ENCODE measurements at places on chromosomes 2 and 18.
A peak's percentile ranks its signal among the peaks of the same experiment; 100 is the strongest.

- no peak overlapping the region for H3K27ac ChIP-seq
- H3K4me3 ChIP-seq, result no peak overlapping the region
- DNase-seq, result no peak
- H3K36me3 ChIP-seq, result peaks cover 2% of the 10 kb centered on the region
These were observed 43.2 kb downstream of the ATIC start for GRCh38 chr2:215354771-215355695.

DNA sequence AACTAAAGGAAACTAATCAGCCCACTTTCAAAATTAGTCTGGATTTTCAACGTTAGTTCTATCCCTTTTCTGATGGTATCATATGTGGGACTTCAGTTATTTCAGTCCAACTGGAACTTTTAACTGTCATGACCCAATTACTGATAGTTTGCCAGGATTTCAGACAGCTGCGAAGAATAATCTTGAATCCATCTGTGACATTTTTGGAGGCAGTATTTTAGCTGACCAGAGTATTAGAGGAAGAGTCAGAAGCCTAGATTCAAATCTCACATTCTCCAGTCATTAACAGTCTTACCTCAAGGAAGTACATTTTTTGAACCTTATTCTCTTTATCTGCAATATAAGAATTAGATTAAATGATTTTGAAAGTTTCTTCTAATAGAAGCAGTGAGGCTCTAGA lies 81.3 kb downstream of the PTRHD1 start:
- no peak for DNase-seq
- no peaks in the 10 kb centered on the region for H3K36me3 ChIP-seq
- H3K27ac ChIP-seq, result no peak overlapping the region
- no peak overlapping the region for H3K4me3 ChIP-seq
- H3K4me1 ChIP-seq, result no peaks in the 10 kb centered on the region

- H3K27ac ChIP-seq, result no peak overlapping the region
- H3K4me3 ChIP-seq, result no peak overlapping the region
- H3K4me1 ChIP-seq, result no peaks in the 10 kb centered on the region
- H3K27me3 ChIP-seq, result no peaks in the 10 kb centered on the region
- no peak for DNase-seq
These were observed 130.9 kb upstream of the ITGA6 start for GRCh38 chr2:172296267-172297046.

GRCh38 chr2:29417630-29418029 lies 302.4 kb downstream of the CLIP4 start:
- H3K27me3 ChIP-seq, result no peaks in the 10 kb centered on the region
- no peaks in the 10 kb centered on the region for H3K36me3 ChIP-seq
- no peak overlapping the region for H3K4me3 ChIP-seq
- H3K27ac ChIP-seq, result no peak overlapping the region
- H3K4me1 ChIP-seq, result no peaks in the 10 kb centered on the region
- DNase-seq, result no peak

DNA sequence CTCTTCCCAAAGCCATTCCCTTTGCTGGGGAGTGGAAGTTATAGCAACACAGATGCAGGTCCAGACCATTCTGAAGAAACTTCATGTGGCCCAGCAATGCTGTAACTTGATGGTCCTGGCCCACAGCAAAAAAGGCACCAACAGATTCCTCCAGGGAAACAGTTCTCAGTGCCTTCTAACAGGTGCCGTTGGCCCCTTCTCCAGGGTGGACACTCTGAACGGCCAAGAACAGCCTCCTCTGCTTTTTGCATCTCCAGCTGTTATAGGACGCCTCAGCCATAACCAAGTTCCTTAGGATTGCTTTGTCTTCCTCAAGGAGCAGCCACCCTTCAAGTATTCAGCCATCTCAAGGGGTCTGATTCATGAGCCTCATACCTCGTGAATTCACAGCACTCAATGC lies 38.0 kb downstream of the MARCO start:
- no peaks in the 10 kb centered on the region for H3K36me3 ChIP-seq
- H3K4me1 ChIP-seq, result no peaks in the 10 kb centered on the region
- no peaks in the 10 kb centered on the region for H3K27me3 ChIP-seq
- H3K4me3 ChIP-seq, result no peak overlapping the region
- H3K27ac ChIP-seq, result no peak overlapping the region

- H3K27ac ChIP-seq, result peak overlapping the region; percentile 66
- H3K27me3 ChIP-seq, result no peaks in the 10 kb centered on the region
- H3K4me3 ChIP-seq, result no peak overlapping the region
- peak; percentile 95 for DNase-seq
- H3K36me3 ChIP-seq, result no peaks in the 10 kb centered on the region
- no peaks in the 10 kb centered on the region for H3K4me1 ChIP-seq
These were observed 67.5 kb downstream of the MYL12B start for GRCh38 chr18:3329471-3329870.

DNA sequence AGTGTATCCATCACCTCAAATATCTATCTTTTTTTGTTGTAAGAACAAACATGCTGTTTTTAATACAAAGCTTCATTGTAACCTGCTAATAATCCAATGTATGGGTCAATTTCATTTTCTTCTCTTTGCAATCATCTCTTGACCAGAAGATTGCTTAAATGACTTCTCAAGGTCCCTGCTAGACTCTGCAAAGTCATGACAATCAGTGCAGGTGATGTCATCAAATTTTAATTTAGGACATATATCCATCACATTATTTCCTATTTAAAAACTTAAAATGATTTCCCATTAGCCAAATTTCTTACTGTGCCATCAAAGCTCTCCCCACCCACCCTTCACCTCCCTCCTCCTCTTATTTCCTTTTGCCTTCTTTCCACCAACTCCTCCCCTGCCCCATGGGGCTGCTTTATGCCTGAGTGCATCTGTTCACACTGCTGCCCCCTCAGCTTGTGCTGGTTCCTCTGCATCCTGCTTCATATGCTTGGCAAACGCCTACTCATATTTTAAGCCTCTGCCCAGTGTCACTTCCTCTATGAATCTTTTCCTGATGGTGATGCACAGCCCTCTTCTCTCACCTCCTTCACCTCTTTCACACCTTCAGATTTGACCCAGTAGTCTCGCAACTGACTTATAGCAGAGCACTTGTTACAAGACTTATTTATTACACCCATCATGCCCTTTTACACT lies 20.3 kb downstream of the PLEK start:
- H3K36me3 ChIP-seq, result no peaks in the 10 kb centered on the region
- no peak overlapping the region for H3K27ac ChIP-seq
- DNase-seq, result no peak
- H3K27me3 ChIP-seq, result no peaks in the 10 kb centered on the region
- H3K4me1 ChIP-seq, result no peaks in the 10 kb centered on the region

- H3K27me3 ChIP-seq, result no peaks in the 10 kb centered on the region
- DNase-seq, result no peak
- no peak overlapping the region for H3K27ac ChIP-seq
- no peaks in the 10 kb centered on the region for H3K4me1 ChIP-seq
- H3K36me3 ChIP-seq, result no peaks in the 10 kb centered on the region
These were observed 39.7 kb upstream of the VRK2 start for GRCh38 chr2:58006952-58007284.

GRCh38 chr2:221552291-221552690 lies 19.8 kb downstream of the EPHA4 start:
- H3K27ac ChIP-seq, result no peak overlapping the region
- H3K4me3 ChIP-seq, result no peak overlapping the region
- H3K27me3 ChIP-seq, result no peaks in the 10 kb centered on the region
- no peaks in the 10 kb centered on the region for H3K36me3 ChIP-seq
- H3K4me1 ChIP-seq, result peaks cover 23% of the 10 kb centered on the region
- DNase-seq, result no peak

- H3K36me3 ChIP-seq, result no peaks in the 10 kb centered on the region
- no peak overlapping the region for H3K4me3 ChIP-seq
- H3K27me3 ChIP-seq, result no peaks in the 10 kb centered on the region
These were observed 129.7 kb upstream of the OSR1 start for GRCh38 chr2:19488009-19488691.

DNA sequence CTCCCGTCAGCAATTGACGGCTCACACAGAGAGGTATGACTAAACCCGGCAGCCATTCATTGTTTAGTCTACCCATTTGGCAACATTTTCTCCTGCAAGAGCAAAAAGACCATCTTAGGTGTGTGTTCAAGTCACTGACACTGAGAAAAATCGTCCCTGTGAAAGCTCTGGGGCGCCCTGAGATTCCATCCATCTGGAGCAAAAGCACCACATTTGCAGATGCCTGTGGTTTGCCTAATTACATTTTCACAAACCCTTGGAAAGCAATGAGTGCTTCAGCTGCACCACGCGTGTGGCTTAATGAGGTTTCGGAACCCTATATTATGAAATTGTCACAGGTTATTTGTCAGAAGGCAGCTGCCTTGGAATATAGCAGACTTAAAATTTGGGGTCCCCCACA lies 110.7 kb upstream of the PTPRM start:
- H3K4me1 ChIP-seq, result no peaks in the 10 kb centered on the region
- H3K27me3 ChIP-seq, result no peaks in the 10 kb centered on the region
- H3K27ac ChIP-seq, result no peak overlapping the region
- H3K36me3 ChIP-seq, result no peaks in the 10 kb centered on the region
- DNase-seq, result no peak

DNA sequence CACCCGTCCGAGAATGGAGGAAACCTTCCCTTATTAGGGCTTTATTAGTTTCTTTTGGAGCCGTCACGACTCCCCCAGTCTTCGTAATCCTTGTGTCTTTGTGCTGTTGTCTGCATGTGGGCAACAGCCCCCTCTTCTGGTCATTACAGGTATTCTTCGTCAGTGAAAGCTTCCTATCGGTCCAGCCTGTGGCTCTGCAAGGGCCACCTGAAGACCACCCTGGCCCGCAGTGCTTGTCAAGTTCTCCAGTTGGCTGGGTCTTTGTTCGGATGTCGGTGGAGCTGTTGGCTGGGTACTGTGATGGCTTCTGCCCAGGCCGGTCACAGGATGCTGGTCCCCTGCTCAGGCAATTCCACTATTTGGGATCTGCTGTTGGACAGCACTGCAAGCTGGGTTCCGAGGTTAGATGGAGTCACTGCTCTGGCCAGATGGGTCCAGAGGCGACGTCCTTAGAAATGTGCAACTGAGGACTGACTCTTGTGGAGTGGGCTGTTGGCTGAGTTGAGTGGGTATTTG lies 19.2 kb downstream of the E2F6 start:
- H3K36me3 ChIP-seq, result peaks cover 3% of the 10 kb centered on the region
- H3K4me3 ChIP-seq, result no peak overlapping the region
- DNase-seq, result peak; percentile 87
- no peaks in the 10 kb centered on the region for H3K27me3 ChIP-seq

- peak; percentile 64 for DNase-seq
- H3K4me3 ChIP-seq, result no peak overlapping the region
- H3K27me3 ChIP-seq, result no peaks in the 10 kb centered on the region
- H3K36me3 ChIP-seq, result no peaks in the 10 kb centered on the region
- H3K27ac ChIP-seq, result no peak overlapping the region
- no peaks in the 10 kb centered on the region for H3K4me1 ChIP-seq
These were observed 538.3 kb downstream of the CNTNAP5 start for GRCh38 chr2:124563426-124563825.

DNA sequence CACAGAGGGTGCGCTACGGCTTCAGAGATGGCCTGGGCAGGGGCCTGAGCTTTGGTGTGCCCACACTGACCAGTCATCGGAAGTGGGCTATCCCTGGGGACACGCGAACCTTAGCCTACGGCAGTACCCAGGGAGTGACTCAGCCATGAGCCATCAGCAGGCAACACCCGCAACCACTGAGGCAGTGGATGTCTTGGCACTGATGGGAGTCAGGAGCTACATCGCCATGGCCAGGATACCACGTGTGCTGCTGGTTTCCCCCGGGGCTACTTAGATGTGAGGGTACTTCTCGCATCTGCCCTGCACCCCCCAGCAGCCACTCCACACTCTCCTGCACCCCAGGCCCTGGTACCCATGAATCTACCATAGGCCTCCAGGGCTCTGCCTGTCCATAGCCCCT lies 12.8 kb upstream of the HPCAL1 start:
- no peak for DNase-seq
- H3K27ac ChIP-seq, result no peak overlapping the region
- H3K36me3 ChIP-seq, result no peaks in the 10 kb centered on the region
- H3K4me3 ChIP-seq, result no peak overlapping the region
- H3K4me1 ChIP-seq, result no peaks in the 10 kb centered on the region

DNA sequence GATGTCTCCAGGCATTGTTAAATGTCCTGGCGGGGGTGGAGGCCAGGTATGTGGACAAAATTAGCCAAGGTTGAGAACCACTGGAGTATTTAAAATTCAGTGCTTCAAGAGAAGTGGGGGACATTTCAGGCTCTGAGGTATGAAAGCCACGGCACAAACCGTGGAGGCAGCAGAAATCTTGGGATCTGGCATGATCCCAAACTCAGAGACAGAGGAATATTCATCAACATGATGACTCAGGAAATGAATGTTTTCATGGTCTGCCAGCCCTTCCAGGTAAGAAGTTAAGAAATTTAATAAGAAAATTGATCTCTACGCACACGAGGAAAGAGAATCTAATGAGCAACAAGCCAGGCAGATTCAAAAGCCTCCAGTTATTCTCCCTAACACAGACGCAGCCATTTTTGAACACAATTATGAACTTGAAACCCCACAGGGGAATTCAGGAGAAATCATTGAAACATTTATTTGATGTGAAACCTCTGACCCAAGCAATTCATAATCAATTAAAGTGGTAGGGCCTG lies 11.3 kb upstream of the GRP start:
- no peaks in the 10 kb centered on the region for H3K27me3 ChIP-seq
- no peak overlapping the region for H3K4me3 ChIP-seq
- no peak overlapping the region for H3K27ac ChIP-seq
- peaks cover 2% of the 10 kb centered on the region for H3K4me1 ChIP-seq
- DNase-seq, result no peak
- H3K36me3 ChIP-seq, result no peaks in the 10 kb centered on the region

- H3K27ac ChIP-seq, result no peak overlapping the region
- no peaks in the 10 kb centered on the region for H3K4me1 ChIP-seq
- no peaks in the 10 kb centered on the region for H3K27me3 ChIP-seq
- no peaks in the 10 kb centered on the region for H3K36me3 ChIP-seq
- H3K4me3 ChIP-seq, result no peak overlapping the region
- no peak for DNase-seq
These were observed 388.9 kb downstream of the ALK start for GRCh38 chr2:29532436-29532835.

- peaks cover 2% of the 10 kb centered on the region for H3K36me3 ChIP-seq
- no peaks in the 10 kb centered on the region for H3K27me3 ChIP-seq
- H3K4me3 ChIP-seq, result no peak overlapping the region
- peak; percentile 10 for DNase-seq
- H3K4me1 ChIP-seq, result no peaks in the 10 kb centered on the region
- H3K27ac ChIP-seq, result no peak overlapping the region
These were observed 92.9 kb downstream of the COL5A2 start for GRCh38 chr2:189086710-189087109.

DNA sequence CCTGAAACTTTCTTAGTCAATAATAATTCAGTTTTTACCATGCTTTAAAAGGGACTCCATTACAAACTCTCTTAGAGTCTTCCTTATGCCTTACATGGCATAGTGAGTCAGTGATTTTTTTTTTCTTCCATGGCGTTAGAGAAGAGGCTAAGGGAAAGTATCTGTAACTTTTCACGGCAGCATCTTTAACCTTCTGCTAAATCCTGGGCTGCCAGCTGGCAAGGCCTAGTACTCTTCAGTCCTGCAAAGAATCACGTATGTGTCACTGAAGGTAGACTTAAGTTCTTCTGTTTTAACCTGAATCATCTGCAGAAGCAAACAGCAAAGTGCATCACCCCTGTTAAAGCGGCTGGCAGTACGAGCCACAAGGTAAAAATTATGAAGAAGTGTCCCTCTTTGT lies 286.3 kb upstream of the FN1 start:
- H3K4me3 ChIP-seq, result no peak overlapping the region
- H3K27ac ChIP-seq, result no peak overlapping the region
- no peak for DNase-seq
- no peaks in the 10 kb centered on the region for H3K27me3 ChIP-seq
- no peaks in the 10 kb centered on the region for H3K36me3 ChIP-seq

- no peaks in the 10 kb centered on the region for H3K4me1 ChIP-seq
- H3K27ac ChIP-seq, result no peak overlapping the region
- no peak for DNase-seq
- no peaks in the 10 kb centered on the region for H3K36me3 ChIP-seq
These were observed 105.5 kb upstream of the DTNA start for GRCh38 chr18:34604591-34604990.
